ENCODE measurements at places on chromosomes 7 and 10. TPM values are rescaled to one million over a fixed set of nuclear protein-coding genes. Genes with fewer than 3 reads are reported as not detected.
A peak's percentile ranks its signal among the peaks of the same experiment; 100 is the strongest.

DNA sequence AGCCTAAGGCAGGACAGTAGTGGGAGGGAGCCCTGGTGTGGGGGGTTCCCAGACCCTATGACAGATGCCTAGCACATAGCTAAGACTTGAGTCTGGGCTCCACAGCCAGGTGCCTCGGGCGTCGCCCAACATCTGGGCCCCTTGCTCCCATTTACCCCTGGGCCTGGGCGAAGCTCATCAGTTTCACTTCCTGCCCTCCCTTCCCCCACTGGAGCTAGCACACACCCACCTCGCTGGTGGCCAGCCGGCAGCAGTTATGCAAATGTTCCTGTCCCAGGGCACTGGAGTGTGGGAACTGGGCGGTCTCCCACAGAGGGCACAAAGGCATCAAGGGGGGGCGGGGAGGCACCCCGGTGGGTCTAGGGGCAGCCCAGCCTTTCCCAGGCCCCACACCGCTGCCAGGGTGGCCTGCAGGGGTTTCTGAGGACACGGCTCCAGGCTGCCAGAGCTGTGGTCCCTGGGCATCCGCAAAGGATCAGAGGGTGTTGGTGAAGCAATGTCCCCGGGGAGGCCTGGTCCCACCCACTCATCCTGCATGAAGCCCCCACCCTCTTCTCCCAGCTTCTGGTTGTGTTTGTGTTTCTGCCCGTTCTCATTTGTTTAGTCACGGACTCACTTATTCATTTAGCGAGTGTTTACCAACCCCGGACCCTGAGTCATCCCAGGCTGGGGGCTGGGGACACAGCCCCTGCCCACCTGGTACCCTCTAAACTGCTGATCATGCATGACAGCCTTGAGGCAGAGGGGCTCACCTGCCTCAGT, 20.4 kb downstream of the SH2B2 start:
- DNase-seq: no peak

C7orf33 gene
- total RNA-seq: not detected

- no peak for DNase-seq
Measured at GRCh38 chr7:133081119-133081598, 731 bp downstream of the CHCHD3 start.

- peak; percentile 79 for DNase-seq
Measured at GRCh38 chr10:102773986-102774385, 30.2 kb downstream of the WBP1L start.

DNA sequence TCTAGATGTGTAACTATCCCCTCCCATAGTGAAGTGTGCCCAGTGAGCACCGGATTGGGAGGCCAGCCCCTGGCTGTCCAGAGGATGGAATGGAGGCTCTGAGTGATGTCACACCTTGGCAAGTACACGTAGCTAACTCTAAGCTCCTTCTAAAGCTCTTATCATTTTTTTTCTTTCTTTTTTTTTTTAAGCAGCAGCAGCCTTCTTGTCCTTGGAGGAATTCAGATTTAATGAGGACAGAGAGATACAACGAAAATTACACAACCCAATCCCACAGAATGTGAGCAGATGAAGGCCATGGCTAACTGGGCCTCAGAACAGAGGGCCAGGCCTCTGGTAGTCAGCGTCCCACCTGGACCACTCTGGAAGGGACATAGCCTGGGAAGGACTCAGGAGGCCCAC, 11.3 kb downstream of the TNS3 start:
- no peak for DNase-seq

DNA sequence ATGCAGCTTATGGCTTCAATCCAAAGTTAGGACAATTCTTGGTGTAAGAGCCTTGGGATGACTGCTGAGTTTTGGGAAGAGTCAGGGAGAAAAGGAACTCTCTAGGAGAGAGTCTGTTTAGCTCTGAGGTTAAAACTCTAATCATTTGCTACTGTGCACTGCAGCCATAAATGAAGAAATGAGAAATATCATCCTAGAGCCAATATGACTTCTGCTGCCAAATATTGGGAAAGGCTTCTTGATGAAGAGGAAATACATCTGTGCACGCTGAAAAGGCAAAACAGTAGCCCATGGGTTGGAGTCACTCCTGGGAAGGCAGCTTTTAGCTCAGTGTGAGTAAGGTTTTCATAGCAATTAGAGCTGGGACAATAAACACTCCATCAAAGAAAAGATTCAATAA, 308.8 kb downstream of the SFMBT2 start:
- DNase-seq: no peak

DNA sequence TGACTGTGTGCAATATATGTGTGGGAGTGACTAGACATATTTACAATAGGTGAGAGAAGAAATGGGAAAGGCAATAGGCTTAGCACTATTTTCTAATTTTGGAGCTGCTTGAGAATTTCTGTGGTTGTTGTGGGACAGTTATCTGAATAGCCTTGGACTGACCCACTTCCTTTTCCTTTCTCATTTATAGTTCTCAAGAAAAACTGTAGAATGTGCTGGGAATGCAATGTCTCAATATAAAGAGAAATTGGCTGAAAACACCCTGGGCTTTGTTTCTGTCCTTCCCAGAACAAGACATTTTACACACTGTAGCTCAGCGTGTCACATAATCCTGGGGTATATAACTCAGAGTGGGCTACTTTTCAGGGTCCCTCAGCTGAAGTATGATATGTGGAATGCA, 153.0 kb upstream of the RHOBTB1 start:
- DNase-seq: no peak

GRCh38 chr7:122885583-122886356, 490 bp downstream of the CADPS2 start:
- peak; percentile 80 for DNase-seq

DNA sequence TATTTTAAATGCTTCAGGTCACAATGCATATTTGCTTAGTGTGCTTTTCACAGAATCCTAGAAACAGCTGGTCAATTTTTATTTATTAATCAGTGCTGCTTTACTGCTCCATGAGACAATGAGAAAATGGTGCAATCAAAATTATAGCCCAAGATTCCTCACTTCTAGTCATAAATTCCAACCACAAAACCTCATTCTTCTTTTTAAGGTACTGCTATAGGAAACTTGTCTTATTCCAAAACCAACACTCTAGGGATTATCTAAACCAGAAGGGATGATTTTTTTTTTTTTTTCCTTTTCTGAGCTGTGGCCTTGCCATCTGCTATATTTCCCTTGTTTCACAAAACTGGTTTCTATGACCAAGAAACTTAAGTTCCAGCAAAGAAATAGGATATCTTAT, 64.0 kb upstream of the SEMA3A start:
- DNase-seq: no peak

- peak; percentile 96 for DNase-seq
Measured at GRCh38 chr7:47571331-47572093, 10.4 kb downstream of the TNS3 start.

VSTM2A gene
- total RNA-seq: not detected

GHRHR gene
- total RNA-seq: 1.2 TPM

OR2F1 gene
- total RNA-seq: not detected

GRCh38 chr10:119306514-119306951, 99.2 kb downstream of the GRK5 start:
- no peak for DNase-seq

EPDR1 gene
- total RNA-seq: 31.3 TPM

TMEM229A gene
- 0.10 TPM for total RNA-seq

ELOVL3 gene
- 0.29 TPM for total RNA-seq

GRCh38 chr7:68015122-68015977, 1018.7 kb downstream of the TYW1 start:
- no peak for DNase-seq

DKK1 gene
- total RNA-seq: 8.1 TPM

DNA sequence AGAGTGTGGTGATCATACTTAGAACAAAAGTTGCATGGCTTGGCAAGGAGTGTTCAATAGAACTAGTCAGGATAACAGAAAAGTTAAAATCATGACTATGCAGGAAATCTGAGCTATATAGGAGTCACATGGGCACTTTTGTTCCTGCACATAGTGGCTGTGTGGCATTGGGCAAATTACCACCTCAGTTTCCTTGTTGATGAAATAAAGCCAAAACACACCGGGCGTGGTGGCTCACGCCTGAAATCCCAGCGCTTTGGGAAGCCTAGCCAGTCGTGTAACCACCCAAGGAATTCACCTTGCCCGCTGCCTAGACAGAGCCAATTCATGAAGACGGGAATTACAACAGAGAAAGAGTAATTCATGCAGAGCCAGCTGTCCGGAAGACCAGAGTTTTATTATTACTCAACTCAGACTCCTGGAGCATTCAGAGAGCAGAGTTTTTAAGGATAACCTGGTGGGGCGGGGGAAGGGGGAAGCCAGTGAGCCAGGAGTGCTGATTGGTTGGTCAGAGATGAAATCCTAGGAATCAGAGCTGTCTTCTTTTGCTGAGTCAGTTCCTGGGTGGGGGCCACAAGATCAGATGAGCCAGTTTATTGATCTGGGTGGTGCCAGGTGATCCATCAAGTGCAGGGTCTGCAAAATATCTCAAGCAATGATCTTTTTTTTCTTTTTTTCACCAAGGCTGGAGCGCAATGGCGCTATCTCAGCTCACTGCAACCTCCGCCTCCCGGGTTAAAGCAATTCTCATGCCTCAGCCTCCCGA, 6.4 kb upstream of the MKRN1 start:
- DNase-seq: no peak
